ENCODE measurements at places on chromosomes 3 and 15.
A peak's percentile ranks its signal among the peaks of the same experiment; 100 is the strongest.

GRCh38 chr15:50880651-50881114 is 27.8 kb upstream of the AP4E1 start:
- no peak for DNase-seq

- peak; percentile 71 for DNase-seq
Observed at GRCh38 chr3:37223141-37223558, 48.8 kb upstream of the LRRFIP2 start.

GRCh38 chr15:80662757-80663553 is 32.2 kb upstream of the ABHD17C start:
- no peak for DNase-seq

DNA sequence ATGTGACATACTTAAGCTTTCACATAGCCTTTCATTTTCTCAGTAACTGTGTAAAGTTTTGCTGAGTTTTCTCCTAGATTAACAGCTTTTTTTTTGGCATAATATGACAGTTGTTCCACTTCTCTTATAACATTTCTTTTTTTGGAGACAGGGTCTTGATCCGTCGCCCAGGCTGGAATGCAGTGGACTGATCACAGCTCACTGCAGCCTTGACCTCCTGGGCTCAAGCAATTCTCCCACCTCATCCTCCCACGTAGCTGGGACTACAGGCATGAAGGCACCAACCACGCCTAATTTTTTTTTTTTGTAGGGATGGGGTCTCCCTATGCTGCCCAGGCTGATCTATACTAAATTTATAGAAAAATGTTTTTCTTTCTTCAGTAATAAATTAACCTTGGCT is 30.1 kb downstream of the DLG1 start:
- DNase-seq: no peak

GRCh38 chr3:168047190-168047795 is 48.4 kb downstream of the GOLIM4 start:
- peak; percentile 74 for DNase-seq

DNA sequence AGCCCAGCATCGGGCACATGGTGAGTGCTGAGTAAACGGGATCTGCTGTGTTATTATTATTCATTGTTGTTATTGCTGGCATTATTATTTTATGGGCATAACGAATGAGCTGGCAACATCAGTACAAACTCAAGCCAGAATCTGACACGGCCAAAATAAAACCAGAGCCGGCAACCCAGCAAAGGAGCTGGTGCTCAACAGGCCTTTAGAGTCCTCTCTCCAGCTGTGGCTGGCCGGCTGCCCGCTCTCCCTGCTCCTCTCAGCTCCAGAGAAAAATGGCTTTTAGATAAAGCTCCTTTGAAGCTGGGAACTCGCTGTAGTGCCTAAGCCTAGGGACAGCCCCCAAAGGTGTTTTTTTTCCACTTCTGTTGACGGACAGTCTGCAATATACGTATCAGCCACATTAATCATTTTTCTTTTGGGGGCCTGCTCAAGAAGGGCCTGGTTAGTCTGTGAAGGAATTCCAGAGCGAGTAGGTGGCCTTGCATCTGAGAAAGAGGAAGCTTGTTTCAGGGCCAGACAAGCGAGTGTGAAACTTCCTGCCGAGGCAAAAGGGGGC is 193.9 kb upstream of the UBE2E1 start:
- no peak for DNase-seq
